ENCODE measurements at places on chromosomes 7 and 10. TPM values are rescaled to one million over a fixed set of nuclear protein-coding genes. Genes with fewer than 3 reads are reported as not detected.

MRLN gene
- total RNA-seq, result not detected

POLR2J3 gene
- 20.4 TPM for total RNA-seq

CYP3A7 gene
- total RNA-seq, result 0.55 TPM

KAZALD1 gene
- total RNA-seq, result 6.2 TPM

PAPOLB gene
- total RNA-seq, result 0.12 TPM

All from uterine smooth muscle cell (primary cell).